MCF 10A (cell line): ENCODE measurements at places on chromosomes 5 and 9. TPM values are rescaled to one million over a fixed set of nuclear protein-coding genes. Genes with fewer than 3 reads are reported as not detected.

TMEM267 gene
- total RNA-seq = 18.4 and 19.5 TPM in 2 replicates

INSL4 gene
- total RNA-seq = not detected in 2 replicates

SLC4A9 gene
- 0.37 TPM in 1 of 2 replicates, not detected in the other for total RNA-seq

STPG3 gene
- not detected in 2 replicates for total RNA-seq

LCN9 gene
- total RNA-seq = not detected in 2 replicates

GMCL2 gene
- total RNA-seq = not detected in 2 replicates

NEUROG1 gene
- total RNA-seq = not detected in 2 replicates

TMEM8B gene
- total RNA-seq = 4.6 and 7.0 TPM in 2 replicates

C5orf52 gene
- total RNA-seq = not detected in 2 replicates

TMEM174 gene
- not detected in 2 replicates for total RNA-seq

CXCL14 gene
- not detected in 2 replicates for total RNA-seq

TAF1L gene
- total RNA-seq = not detected in 2 replicates

HMGCR gene
- total RNA-seq = 47.7 and 59.9 TPM in 2 replicates

DBH gene
- total RNA-seq = not detected in 2 replicates

SSBP2 gene
- total RNA-seq = 36.0 and 52.7 TPM in 2 replicates

PTGES gene
- total RNA-seq = 74.0 and 96.6 TPM in 2 replicates

LPAR1 gene
- 0.21 and 0.47 TPM in 2 replicates for total RNA-seq

MYMK gene
- not detected in 2 replicates for total RNA-seq

PAM gene
- 60.3 and 64.3 TPM in 2 replicates for total RNA-seq

ROR2 gene
- total RNA-seq = 0.10 and 0.84 TPM in 2 replicates

SLIT3 gene
- total RNA-seq = 0.34 and 0.89 TPM in 2 replicates

ST6GALNAC4 gene
- 36.3 and 39.5 TPM in 2 replicates for total RNA-seq

SLC36A3 gene
- total RNA-seq = not detected in 2 replicates

DEPDC1B gene
- 6.0 and 11.3 TPM in 2 replicates for total RNA-seq

TAF11L3 gene
- not detected in 2 replicates for total RNA-seq

ARSI gene
- total RNA-seq = 0.19 and 0.25 TPM in 2 replicates

SPAAR gene
- 0.27 and 0.72 TPM in 2 replicates for total RNA-seq

TSSK1B gene
- 0.35 and 0.39 TPM in 2 replicates for total RNA-seq

GEMIN5 gene
- total RNA-seq = 25.1 and 34.5 TPM in 2 replicates

ADAMTS13 gene
- total RNA-seq = 4.1 and 6.1 TPM in 2 replicates

CACFD1 gene
- total RNA-seq = 1.5 and 3.4 TPM in 2 replicates

ANKRD55 gene
- total RNA-seq = not detected in 2 replicates

CFAP90 gene
- not detected in 2 replicates for total RNA-seq

PRDM9 gene
- total RNA-seq = not detected in 2 replicates

CNTNAP3 gene
- total RNA-seq = 9.9 and 11.2 TPM in 2 replicates

EIF4EBP3 gene
- 25.3 and 35.3 TPM in 2 replicates for total RNA-seq

SCGB3A2 gene
- not detected in 2 replicates for total RNA-seq

FCN2 gene
- total RNA-seq = not detected in 2 replicates

SPATA31E1 gene
- total RNA-seq = not detected in 2 replicates

CD14 gene
- total RNA-seq = 0.79 and 2.2 TPM in 2 replicates

HRCT1 gene
- total RNA-seq = 4.4 and 6.0 TPM in 2 replicates

PCDHA1 gene
- total RNA-seq = 0.07 TPM in 1 of 2 replicates, not detected in the other

PDZD2 gene
- total RNA-seq = 22.6 and 23.0 TPM in 2 replicates

SPATA31D4 gene
- total RNA-seq = not detected in 2 replicates
